ENCODE measurements at places on chromosomes 2 and 18. TPM values are rescaled to one million over a fixed set of nuclear protein-coding genes. Genes with fewer than 3 reads are reported as not detected.

DNA sequence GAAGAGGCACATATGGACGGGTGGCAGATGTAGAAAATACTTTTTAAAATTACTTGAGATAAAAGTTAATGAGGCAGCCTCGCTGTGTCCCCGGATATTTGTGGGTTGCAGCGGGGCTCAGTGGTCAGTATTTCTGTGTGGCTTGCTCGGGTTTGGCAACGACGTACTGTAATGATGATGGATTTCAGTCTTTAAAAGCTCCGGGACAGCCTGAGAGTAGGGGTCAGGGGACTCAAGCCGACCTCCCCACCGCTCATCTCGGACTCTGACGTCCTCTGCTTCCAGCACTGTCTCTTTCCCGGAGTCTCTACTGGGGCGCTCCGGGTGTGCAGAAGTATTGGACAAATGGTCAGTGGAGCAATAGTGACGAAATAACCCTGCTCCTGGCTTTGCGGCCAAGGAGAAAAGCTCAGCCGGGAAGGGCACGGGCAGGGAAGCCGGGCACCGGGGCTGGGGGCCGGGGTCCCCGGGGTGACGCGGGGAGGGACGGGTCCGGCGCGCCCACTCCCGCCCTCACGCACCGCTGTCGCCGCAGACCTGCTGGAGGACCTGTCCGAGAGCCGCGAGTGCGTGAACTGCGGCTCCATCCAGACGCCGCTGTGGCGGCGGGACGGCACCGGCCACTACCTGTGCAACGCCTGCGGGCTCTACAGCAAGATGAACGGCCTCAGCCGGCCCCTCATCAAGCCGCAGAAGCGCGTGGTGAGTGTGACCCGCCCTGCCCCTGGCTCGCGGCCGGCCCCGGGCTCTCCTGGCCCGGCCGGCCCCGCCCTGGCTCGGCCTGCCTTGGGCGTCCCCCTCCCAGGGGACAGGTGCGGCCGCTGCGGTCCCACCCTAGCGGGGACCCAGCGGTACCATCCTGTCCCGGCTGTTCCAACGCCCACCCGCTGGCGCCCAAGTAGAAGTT is 7.3 kb downstream of the GATA6 start:
- DNase-seq, result peak; percentile 55

DSG1 gene
- not detected for total RNA-seq

DNA sequence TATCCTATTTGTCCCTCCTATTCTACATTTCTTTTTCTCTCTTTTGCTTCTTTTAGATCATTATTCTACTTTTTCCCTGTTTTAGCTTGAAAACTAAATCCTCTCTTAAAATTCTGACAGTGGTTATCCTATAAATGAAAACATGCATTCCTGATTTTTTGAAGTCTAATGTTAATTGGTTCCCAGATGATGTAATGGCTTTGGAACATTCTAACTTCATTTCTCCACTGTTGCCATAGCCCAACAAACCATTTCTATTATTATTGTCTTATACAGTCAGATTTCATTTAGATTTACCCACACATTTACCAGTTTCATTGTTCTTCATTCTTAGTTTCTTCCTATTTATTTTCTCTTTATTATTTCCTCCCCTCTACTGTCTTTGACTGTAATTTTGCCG is 36.5 kb downstream of the SIGLEC15 start:
- no peak for DNase-seq

LYPD6B gene
- total RNA-seq, result 1.7 TPM

- peak; percentile 49 for DNase-seq
Observed at GRCh38 chr2:85215448-85216401, 82.5 kb downstream of the TCF7L1 start.

GRCh38 chr2:66189553-66189952 is 245.4 kb upstream of the MEIS1 start:
- no peak for DNase-seq

GRCh38 chr2:197216361-197216979 is 94.1 kb downstream of the ANKRD44 start:
- no peak for DNase-seq

DNA sequence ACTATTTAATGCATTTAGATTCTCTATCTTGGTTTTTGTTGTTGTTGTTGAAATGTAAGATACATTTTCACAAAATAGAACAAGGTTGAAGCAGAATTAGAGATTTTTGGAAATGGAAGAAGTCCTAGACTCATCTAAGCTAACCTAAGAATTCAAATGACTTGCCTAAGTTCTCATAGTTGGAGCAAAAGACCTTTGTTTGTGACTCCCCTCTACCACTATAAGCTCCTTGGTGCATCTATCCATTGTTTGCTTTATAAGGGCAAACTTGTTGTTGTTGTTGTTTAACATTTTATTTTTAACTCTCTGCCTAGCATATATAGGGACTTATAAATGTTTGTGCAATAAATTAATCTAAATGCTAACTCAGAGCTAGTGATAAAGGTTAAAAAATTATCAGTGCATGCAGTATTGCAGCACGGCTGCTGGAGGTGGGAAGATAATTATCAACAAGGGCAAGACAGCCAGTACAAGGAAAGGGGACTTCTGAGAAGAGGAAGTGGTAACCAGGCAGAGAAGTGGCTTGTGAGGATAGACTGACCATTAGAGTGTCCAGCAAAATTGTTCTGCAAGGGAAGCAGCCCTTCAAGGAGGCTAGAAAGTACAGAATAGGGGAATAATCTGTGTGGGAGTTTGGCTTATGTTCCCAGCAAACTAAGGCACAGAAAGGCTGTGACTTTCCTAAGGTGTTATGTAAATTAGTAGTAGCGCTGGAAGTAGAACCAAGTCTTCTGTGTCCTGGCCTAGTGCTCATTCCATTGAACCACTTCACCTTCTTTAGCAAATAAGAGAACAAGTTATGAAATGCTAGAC is 38.1 kb upstream of the ACYP2 start:
- no peak for DNase-seq

GRCh38 chr2:75033516-75033915 is 75.1 kb downstream of the POLE4 start:
- DNase-seq, result no peak

- DNase-seq, result peak; percentile 86
Observed at GRCh38 chr18:54392543-54393023, 34.9 kb downstream of the C18orf54 start.

GRCh38 chr2:98348066-98348561 is 1.9 kb downstream of the CNGA3 start:
- DNase-seq, result peak; percentile 86

GRCh38 chr2:2636813-2637212 is 305.7 kb upstream of the MYT1L start:
- no peak for DNase-seq

DNA sequence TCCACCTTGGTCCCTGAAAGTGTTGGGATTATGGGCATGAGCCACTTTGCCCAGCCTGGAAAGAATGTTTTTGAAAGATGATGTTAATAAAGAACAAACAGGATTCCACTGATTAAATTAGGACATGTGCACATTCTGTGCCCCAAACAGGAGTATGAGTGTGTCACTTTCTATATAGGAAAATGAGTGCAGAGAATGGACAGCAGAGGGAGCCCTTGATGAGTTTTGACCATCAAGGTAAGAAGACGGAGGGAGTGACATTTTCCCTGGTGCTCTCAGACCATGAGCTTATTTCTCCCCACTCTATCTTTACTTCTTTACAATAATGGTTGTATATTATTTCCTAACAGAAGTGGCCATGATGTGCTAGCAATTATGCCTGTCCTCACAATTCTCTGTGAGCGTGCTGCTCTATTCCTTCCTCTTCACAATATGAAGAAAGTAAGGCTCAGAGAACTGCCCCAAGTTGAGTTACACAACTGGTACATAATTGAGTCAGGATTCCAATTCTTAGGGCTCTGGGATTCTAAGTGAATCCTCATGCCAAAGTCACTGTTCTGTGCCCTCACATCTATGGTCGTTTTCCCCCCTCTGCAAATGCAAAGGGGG is 20.6 kb downstream of the RPL37A start:
- DNase-seq, result peak; percentile 90

Data from GM23338 (cell line).